ENCODE measurements at places on chromosomes 13 and 19. TPM values are rescaled to one million over a fixed set of nuclear protein-coding genes. Genes with fewer than 3 reads are reported as not detected.

DNA sequence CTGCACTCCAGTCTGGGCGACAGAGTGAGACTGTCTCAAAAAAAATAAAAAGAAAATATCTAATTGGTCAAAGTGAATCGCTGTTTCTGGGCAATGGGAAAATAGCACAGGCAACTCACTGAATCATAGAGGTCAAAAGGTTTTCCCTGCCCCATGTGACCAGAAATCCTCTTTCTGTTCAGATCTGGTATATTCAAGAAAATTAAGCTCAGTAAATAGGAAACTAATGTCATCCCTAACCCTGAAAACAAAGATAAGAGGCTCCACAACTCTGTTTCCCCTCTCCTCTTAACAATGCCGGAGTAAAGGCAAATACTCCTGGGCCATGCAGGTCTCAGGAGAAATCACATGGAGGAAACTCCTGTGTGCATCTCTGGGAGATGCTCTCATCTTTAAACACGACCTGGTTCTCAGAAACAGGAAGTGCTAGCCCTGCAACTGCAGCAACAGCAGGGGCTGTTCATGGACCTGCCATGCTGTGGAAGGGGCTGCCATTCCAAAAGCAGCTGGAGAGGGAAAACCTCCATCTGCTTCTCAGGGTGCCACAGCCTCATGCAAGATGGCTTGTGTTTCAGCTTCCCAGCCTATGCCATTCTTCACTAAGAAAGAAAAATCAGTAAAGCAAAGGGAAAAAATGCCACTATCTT, 47.5 kb upstream of the SLC7A9 start:
- DNase-seq = no peak

GRCh38 chr13:106484084-106484483, 51.4 kb downstream of the EFNB2 start:
- DNase-seq = no peak

Gene FAM124A
- total RNA-seq = 12.8 TPM

Gene LILRA1
- 1.3 TPM for total RNA-seq

DNA sequence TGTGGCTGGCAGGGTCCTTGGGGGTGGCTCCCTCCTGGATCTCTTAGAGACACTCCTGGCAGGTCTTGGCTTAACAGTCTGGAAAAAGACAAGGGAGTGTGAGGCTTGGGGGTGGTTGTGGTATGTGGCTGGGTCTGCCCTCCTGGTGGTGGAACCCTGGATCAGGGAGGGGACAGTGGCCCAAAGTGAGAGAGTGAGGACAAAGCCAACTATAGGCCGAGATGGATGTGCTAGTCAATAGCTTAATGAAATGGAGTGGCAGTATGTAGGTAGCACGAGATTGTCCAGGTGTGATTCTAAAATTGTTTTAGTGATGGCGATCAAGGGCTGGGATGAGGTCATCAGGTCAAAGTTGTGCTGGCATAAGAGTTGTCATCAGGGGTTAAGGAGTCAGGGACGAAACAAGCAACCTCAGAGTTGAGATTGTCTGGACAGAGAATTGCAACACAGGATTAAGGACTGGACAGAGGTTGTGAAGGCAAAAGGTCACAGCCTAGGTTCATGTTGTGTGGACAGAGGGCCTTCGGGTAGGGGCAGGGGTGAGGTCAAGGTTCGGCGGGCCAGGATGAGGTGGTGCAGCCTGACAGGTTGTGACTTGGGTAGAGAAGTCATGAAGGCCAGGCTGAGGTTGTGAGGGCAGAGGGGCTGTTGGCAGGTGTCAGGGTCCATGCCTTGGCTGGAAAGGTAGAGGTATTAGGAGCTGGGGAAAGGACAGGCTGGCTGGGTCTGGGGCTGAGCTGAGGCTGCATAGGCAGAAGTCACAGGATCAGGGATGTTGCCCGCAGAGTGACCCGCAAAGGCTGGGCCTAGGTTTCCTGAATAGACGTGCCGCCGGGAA, 4.5 kb upstream of the RASAL3 start:
- no peak for DNase-seq

DNA sequence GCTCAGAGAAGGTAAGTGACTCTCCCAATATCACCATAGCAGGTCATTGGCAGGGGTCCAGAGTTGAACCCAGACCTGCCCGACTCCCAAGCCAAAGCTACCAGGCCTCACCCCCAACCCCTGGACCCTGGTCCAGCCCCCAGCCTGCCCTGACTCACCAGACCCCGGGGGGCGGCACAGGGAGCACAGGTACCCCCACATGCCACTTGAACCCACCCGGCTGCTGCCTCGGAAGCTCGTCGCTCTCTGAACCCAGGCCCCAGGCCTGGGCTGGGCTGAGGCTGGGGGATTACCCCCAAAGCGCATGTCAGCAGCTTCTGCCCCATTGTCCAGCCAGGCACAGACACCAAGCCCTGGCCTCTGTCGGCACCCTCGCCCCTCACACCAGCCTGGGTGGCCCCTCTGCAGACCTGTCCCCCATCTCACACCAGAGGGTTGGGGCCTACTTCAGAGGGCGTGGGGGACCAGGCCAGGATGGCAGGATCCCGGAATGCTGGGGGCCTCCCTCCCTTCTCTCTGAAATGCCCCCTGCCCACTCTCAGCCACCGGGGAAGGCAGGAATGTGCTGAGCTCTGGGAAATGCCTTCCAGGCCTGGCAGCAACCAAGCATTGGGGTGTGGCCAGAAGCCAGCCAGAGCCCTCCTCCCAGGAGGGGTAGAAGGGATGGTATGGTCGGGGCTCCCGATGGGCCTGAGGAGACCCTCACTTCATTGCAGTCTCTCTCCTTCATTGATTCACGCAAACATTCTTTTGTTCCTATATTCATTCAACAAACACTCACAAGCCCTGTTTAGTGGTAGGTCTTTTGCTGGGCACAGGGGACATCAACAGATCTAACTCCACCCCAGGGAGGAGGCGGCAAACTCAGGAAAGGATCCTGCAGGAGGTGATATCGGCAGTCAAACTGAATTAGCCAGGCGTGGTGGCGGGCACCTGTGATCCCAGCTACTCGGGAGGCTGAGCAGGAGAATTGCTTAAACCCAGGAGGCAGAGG, 1.7 kb upstream of the PRX start:
- DNase-seq = no peak

DNA sequence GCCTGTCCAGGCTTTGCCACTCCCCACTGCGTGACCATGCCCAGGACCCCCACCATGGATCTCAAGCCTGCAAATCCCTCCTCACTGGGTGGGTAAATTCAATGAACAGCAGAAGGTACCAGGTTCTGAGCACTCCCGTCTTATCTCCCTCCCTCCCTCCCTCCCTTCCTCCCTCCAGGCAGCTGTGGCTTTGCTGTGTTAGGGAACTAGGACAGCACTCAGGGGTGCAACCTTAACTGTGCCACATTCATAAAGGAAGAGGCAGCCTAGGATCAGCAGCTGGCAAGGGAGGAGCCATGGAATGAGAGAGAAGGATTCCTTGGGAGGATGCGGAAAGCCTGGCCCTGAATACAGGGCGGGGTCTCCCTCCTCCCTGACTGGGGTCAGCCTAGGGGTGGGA, 5.6 kb downstream of the CEACAM4 start:
- no peak for DNase-seq

Data from tibial nerve (tissue), 4 donors.